Epithelial cell of proximal tubule (primary cell): ENCODE measurements at places on chromosomes 4 and X.

DNA sequence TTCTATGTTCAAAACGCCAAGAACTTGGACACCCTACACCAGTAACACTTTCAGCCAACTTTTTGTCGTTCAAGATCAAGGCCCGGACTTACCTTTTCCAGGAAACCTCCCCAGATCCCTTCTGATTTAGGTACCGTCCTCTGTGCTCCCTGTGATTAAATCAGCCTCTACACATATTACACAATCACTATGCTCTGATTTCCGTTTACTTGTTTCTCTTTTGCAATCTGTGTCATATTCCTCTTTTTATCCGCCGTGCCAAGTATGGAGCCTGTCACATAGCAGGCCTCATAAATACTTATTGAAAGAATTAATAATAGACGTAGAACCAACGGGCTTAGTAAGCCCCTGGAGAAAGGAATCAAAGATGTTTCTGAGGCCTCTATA, 722 bp upstream of the TMEM33 start:
- no peak for DNase-seq

DNA sequence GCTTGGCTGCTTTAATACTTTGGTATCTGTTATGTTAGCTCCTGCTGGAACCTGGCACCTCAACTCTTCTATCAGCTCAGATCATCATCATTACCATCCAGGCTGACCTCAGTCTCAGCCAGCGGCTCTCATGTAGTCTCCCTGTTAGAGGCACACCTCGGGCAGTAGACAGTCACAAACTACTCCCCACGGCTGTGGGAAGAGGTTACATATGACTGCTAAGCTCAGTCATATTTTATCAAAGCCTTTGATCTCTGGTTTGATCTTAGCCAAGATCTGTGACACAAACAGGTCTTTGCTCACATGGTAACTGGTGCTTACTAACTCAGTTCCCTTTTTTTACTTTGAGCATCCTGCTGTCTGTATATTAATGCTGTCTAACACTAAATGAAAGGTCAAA, 384.9 kb downstream of the CENPC start:
- DNase-seq, result no peak

- DNase-seq, result no peak
Observed at GRCh38 chr4:72604324-72604723, 35.3 kb upstream of the ADAMTS3 start.

DNA sequence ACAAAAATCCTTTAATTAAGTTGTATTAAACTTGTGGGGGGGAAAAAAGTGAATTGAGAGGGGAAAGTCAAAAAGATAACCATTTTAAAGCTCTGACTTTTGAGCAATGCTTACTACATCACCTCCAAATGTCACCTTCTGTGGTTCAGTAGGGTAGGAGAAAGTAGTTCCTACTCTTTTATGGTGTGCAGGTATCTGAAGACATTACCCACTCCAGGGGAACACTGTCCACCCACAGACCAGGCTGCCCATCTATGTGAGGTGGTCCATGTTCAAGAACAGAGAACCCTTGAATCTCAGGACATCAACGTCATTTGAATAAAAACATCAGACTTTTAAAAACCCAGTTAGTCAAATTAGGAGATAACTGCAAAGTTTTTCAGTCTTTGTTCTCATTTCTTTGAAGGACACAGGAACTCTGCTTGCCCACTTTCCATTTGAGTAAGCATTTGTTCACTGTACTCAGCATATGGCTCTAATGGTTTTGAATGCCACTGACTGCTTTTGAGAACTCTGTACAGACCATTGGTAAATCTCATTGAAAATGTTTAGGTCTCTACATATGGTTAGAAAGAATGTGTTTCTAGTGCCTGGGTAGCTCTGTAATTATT, 18.4 kb downstream of the NMU start:
- DNase-seq, result no peak

DNA sequence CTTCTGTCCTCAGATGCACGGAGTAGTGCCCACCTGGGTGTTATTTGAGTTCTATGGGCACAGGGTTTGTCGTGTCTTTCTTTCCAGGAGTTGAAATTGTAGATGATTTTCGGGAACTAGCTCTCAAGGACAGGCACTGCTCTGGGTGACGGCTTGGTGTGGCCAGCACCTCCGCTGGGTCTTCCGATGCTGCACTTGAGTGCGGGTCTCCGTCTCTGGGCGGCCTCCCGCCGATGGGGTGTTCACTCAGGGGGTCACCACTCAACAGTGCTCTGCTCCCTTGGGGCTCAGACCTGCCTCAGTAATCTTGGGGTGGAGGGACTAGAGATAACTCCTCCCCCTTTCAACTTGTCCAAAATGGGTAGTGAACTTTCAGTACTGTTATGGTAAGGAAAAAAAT, 2.5 kb downstream of the ZFP92 start:
- DNase-seq, result no peak

GRCh38 chr4:35800669-35801068, 443.6 kb downstream of the ARAP2 start:
- no peak for DNase-seq

DNA sequence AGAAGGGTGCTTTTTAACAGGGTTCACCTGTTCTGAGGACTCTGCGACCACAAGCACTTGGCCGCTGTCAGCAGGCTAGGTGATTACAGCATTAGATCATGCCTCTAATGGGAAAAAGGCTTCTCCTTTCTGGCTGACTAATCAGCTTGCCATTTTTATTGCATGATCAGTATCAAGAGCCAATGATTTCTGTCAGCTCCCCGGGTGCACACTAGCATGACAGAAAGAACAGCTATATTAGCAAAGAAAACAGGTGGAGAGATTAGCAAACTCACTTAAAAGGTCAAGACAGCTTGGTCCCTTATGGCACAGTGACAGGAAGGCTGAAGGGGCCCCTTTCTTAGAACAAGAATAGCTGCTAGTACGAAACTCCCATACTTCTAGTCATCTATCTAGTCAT, 170.0 kb downstream of the SMIM20 start:
- DNase-seq, result peak; percentile 95

DNA sequence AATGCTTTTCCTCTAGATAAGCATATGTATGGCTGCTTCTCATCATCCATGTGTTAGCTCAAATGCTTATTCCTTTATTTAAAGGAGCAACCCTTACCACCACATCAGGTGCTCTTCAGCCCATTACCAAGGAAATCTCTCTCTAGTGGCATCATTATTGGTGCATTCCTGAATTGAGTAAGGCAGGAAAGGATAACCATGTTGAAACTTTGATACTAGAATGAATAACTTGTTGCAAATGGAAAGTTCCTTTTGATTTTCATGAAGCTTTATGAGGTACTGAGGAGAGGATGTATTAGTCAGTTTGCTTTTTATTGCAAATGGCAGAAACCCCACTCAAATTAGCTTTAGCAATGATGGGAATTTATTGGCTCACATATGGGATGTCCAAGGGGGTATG, 212.3 kb upstream of the FGF13 start:
- no peak for DNase-seq

DNA sequence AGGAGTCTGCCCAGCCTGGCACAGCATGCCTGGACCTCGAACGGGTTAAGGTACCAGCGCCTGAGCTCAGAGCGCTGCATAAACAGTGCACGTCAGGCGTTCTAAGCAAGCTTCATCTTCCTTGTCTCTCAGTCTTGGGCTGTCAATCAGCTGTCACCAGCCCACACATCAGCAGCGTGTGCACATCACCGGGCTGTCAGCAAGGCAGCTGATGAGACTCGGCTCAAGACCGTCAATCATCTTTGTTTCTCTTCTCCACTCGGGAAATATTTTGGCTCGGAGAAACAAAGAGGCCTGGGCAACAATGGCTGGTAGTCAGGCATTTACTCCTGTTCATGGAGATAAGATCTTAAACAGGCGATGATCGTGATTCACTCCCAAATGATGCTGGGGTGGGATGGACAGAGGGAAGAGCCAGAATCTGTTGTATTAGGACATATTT, 141.3 kb downstream of the LDB2 start:
- DNase-seq, result no peak

DNA sequence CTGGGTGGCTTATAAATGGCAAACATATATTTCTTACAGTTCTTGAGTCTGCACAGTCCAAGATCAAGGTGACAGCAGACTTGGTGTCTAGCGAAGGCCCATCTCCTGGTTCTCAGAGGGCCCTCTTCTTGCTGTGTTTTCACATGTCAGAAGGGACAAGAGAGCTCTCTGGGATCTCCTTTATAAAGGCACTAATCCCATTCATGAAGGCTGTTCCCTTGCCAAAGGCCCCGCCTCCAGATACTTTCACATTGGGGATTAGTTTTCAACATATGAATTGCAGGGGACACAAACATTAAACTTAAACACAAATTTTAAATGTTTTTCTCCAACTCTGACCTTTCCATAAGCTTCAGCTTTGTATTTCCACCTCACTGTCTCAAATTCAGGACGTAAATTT, 1135.0 kb upstream of the TENM3 start:
- DNase-seq, result no peak

DNA sequence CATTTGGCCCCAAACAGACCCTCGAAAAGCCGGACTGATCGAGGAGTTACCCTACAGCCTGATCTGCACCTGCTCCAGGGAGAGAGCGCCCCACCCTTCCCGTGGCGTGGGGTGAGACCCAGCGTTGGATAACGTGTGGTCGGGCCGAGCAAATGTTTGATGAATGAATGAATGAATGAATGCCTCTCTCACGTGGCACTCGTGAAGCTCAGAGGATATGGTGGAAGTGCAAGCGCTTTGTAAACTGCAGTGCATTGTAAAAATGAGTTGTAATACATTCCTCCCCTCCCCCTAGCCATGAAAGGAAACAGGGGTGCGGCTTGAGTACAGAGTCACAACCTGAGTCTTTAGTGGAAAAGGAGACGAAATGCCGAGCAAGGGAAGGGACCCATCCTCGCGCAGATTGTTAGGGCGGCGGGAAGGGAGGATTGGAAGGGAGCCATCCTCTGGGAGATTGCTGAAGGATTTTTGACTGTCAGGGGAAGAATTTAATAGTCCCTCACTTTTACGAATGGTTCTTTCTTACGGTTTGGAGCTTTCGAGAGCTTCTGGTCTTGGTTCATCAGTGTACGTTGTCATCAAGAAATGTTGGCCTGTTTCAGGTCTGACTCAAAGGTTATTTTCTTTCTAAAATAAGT, 772 bp upstream of the FBXW7 start:
- DNase-seq, result peak; percentile 22

DNA sequence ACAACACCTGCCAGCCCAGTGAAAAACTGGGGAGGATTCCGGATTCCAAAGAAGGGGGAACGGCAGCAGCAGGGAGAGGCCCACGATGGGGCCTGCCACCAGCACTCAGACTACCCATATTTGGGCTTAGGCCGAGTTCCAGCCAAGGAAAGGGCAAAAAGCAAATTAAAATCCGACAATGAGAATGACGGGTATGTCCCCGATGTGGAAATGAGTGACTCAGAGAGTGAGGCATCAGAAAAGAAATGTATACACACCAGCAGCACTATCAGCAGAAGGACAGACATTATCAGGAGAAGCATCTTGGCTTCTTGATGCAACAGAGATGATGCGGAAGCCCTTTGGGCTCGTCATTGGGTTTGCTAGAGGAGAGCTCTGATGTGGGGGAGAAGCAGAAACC, 62.4 kb downstream of the JADE1 start:
- DNase-seq, result no peak

GRCh38 chr4:7564242-7564641, 129.5 kb upstream of the PSAPL1 start:
- no peak for DNase-seq

- DNase-seq, result no peak
Observed at GRCh38 chr4:48483006-48483776, at the start of gene SLC10A4. Gene SLC10A4, plus strand, starts transcription at chr4:48483343. Its CDS starts 219 bp downstream, at chr4:48483562.

- DNase-seq, result no peak
Observed at GRCh38 chr4:165204462-165204830, 2.9 kb upstream of the KLHL2 start.

- no peak for DNase-seq
Observed at GRCh38 chrX:154529206-154529612, 13.2 kb upstream of the FAM3A start.

DNA sequence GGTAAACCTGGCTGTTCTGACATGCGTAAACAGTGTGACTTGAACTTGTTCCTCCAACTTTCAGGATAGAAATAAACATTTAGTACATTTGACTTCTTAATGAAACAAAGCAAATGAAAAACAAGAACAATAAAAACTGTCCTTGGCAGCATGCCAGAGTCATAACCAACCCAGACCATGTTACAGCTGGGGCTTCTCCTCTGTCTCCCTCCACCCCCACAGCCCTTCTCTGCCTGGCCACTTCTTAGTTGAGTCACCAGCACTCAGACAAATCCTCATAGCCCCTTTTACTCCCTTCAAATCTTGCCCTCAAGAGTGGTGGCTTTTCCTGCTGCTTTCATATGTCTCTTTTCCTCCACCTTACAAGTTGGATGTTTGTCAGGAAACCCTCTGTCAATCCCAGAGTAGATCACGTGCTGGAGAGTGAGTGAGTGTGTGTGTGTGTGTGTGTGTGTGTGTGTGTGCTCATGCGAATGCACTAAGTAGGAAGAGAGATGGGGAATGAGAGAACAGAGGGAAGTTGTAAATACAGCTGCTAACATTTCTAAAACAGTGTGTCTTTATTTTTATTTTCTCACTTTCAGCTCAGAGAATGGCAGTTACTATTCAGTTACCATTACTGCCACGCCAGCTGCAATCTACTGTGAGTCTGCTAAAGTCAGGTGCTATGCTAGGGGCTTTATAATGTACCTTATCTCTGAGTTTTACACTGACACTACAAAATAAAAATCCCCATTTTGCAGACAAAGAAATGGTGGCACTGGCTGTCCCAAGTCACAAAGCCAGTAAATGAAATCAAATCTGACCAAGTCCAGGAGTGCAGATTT, 15.0 kb downstream of the SCARB2 start:
- DNase-seq, result no peak

GRCh38 chr4:41205130-41205529, 9.2 kb downstream of the APBB2 start:
- DNase-seq, result no peak

GRCh38 chr4:39591290-39591689, 47.4 kb downstream of the SMIM14 start:
- DNase-seq, result no peak

GRCh38 chr4:125091101-125091500, 223.7 kb upstream of the FAT4 start:
- DNase-seq, result no peak

DNA sequence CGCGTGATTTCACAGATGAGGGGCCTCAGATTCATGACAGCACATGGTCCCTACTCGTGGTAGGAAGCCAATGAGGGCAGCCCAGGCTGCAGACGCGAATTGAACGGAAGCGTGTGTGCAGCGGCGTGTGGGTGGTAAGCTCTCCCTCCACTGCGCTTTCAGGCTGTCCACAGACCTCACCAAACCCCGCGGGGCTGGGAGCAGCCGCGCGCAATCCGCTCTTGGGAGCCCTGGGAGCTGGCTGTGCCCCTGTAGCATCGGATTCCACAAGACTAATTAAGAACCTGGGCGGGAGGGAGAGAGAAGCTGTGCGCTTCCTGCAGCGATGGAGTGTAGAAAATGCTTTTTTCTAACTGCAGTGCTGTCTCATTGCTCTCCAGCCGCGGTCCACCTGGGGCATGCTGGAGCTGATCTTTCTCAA, 134.9 kb downstream of the STOX2 start:
- DNase-seq, result no peak

DNA sequence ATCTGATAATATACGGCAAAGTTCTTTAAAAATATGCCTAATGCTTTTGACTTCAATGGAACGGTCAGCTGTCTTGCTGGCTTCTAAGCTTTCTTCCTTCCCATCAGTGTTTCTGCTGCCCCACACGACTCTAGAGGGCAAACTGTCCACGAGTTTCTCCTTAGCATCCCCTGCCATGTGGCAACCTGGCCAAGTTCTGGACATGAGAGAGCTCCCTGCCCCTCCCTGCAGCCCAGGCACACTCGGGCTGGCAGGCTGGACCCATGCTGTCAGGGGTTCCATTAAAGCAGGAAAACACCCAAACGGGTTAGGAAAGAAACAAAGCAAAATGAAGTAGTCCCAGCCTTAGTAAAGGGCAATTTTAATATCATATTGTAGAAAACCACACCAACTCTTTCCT, 38.8 kb downstream of the KDR start:
- DNase-seq, result no peak

GRCh38 chrX:152941328-152942076, 43.6 kb downstream of the ZNF185 start:
- DNase-seq, result no peak
